NCI-H526 treated with DMSO at 0.1 percent for 48 hours (cell line): ENCODE measurements at places on chromosomes 7 and 10.

GRCh38 chr10:43153901-43154300 lies 15.7 kb downstream of the CSGALNACT2 start:
- DNase-seq: no peak

- DNase-seq: no peak
These were observed 115.0 kb downstream of the FAM107B start for GRCh38 chr10:14659626-14660196.

- no peak for DNase-seq
These were observed 526 bp downstream of the SFRP5 start for GRCh38 chr10:97771055-97771891.

GRCh38 chr10:129617768-129618167 lies 150.7 kb downstream of the MGMT start:
- DNase-seq: no peak

DNA sequence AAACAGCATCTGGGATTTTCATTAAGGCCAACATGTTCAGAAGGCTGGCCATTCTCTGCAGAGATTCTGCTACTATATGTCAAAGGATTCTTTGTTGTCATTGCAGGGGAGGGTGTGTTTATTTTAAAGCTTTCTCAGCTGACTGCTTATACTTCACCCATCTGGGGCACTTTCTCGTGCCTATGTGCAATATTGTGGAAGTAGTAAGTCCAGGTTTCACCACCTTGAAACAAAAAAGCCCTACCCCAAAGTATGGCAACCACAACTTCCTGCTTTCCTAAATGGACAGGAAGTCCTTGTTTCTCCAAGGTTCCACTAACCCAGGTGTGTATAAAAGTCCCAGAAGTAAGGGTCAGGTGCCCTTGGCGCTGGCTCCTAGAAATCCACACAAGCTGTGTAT lies 58.7 kb upstream of the COL1A2 start:
- no peak for DNase-seq

DNA sequence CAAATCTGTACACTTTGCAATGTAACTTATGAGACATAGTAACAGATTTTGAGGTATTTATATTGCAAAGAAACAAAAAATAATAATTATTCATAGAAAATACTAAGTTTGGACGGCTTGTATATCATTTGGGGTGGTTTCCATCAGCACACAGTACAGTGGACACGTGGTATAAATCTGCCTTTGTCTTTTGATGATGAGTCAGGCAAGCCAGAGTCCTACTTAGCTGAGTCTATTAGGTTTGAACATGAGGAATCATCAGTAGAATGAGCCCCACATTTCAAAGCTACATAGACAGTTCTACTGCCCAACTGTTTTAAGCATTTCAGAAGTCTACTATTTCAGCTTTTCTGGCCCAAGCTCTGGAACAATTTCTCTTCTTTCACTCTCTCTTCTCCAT lies 803.2 kb downstream of the PHTF2 start:
- DNase-seq: no peak

GRCh38 chr7:150401861-150402631 lies 22.9 kb downstream of the ZNF775 start:
- DNase-seq: no peak

- DNase-seq: no peak
These were observed 435.6 kb downstream of the XPNPEP1 start for GRCh38 chr10:109487691-109488090.

DNA sequence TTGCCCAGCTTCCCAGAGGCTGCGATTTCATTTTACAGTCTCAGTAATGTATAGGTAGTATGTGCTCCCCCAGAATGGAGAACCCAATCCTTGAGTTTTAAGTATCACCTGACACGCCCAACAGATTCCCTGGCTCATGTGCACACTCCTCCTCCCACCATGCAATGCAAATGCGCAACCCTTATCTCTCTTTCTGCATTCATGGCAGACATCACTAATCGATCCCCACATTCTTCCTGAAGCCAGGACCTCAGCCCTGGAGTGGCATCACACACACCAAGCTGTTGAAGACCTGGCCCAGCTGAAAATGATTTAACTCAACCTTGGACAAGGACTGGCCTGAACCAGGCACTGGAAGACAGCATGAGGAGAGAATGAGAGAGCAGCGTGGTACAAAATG lies 68.4 kb downstream of the ZRANB1 start:
- DNase-seq: no peak

GRCh38 chr10:62081341-62082270 lies 180.1 kb downstream of the ARID5B start:
- no peak for DNase-seq

DNA sequence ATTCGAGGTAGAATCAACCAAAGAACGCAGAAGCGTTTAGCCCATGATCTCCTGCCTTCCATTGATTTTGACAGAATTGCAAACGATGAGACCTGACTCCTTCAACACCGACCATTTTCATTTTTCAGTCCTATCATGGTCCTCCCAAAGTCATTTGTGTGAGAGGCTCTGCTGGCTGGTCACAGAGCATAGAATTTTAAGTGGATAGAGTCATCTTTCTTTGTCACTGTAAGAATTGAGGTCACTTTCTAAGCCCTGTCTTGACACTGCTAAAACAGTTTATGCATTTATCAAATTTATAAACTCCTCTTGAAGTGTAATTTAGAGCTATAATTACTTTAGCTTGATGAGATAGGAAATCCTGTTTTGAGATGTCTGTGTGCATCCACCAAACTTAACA lies 72.0 kb downstream of the UBE3C start:
- no peak for DNase-seq

DNA sequence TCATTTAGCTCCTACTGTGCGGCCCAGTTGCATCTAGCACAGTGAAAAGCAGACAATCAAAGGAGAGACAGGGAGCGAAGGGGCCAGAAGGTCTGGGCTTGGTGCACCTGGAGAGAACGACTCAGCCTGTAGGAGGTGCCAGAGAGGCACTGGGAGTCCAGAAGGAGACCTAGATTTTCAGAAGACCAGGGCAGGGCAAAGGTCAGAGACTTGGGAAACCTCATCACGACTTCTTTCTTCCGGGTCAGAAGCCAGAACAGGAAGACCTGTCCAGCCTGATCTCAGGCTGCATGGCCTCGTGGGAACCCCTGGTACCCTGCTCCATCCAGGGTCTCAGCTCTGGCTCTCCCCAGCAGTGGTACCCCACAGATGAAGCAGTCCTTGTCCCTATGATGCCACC lies 5.2 kb downstream of the AGAP3 start:
- DNase-seq: no peak

DNA sequence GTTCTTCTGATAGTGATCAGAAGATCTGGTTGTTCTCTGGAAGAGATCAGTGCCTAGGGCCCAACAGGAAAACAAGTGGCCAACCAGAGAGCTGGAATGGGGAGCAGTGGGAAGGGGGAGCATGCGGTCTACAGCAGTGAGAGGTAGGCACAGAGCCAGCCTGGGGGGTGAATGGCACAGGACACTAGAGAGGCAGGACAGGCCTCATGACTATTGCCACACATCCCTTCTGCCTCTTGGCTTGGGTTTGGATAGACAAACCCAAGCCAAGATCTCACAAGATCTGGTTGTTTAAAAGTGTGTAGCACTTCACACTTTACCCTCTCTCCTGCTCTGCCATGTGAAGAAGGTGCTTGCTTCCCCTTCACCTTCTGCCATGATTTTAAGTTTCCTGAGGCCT lies 224.4 kb downstream of the ARHGAP12 start:
- DNase-seq: no peak

DNA sequence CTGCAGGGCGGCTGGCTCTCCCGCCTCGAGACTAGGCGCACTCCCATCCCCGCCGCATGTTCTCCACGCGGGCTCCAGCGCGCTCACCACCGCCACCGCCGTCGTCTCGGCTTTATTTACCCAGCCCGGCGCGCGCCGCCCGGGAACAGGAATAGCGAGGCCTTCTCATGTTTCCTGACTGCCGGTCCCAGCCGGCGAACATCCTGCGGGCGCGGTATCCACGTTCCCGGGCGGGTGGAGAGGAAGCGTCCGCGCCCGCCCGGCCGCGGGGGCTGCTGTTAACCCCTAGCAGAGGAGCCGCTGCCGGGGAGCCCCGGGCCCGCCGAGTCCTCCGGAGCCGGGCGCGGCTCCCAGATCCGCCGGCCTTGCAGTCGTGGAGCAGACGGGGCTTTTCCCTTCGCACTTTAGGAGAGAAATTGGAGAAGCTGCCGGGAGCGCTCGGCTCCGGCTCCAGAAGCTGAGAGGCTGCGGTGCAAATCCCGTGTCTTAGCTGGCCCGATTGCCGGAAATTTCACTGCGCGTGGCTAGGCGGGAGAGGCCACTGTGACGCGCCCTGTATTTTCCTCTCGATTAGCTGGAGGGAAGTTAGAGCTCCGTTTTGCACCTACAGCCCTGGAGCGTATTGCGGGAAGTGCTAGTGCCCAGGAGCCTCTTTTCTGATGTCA lies at the start of gene MKX:
Gene MKX, minus strand, starts transcription at position 88 of the 665 bp plus-strand sequence. CDS start 2,404 bp downstream, outside the sequence.
- peak; percentile 9 for DNase-seq
